C1 segment of cervical spinal cord (tissue), 14 donors: ENCODE measurements at places on chromosomes 16 and 17.

DNA sequence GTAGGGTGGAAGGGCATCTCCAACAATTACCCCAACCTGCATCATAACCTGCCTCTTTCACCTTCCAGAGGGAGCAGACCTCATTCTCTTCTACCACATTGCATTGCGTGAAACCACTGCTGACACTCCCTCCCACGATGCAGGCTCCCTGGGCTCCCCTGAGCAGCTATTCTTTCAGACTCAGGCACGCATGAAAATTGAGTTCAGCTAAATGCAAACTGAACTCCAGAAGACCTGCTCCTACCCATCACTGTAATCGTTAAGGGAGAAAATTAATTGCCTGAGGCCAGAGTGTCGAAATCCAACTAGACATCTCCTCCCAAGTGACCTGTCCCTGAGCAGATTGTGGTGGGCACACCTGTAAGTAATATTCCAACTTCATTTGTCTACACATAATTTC lies 186.0 kb downstream of the GRIN2A start:
- DNase-seq = no peak

DNA sequence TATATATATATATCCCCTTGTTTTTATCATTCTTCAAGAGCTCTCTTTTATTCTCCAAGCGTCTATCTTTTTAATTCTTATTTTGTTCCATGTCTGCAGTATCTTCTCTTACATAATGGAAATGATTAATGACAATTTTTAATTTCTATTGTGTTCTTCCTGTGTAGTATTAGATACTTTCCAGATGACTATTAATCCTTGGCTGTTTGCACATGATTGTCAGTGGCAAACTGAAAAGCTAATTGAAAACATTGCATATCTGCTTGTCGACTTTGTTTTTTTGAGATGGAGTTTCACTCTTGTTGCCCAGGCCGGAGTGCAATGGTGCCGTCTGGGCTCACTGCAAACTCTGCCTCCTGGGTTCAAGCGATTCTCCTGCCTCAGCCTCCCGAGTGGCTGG lies 124.7 kb downstream of the BCAS3 start:
- no peak for DNase-seq

- DNase-seq = no peak
Observed at GRCh38 chr16:48232493-48233040, 11.5 kb upstream of the LONP2 start.

DNA sequence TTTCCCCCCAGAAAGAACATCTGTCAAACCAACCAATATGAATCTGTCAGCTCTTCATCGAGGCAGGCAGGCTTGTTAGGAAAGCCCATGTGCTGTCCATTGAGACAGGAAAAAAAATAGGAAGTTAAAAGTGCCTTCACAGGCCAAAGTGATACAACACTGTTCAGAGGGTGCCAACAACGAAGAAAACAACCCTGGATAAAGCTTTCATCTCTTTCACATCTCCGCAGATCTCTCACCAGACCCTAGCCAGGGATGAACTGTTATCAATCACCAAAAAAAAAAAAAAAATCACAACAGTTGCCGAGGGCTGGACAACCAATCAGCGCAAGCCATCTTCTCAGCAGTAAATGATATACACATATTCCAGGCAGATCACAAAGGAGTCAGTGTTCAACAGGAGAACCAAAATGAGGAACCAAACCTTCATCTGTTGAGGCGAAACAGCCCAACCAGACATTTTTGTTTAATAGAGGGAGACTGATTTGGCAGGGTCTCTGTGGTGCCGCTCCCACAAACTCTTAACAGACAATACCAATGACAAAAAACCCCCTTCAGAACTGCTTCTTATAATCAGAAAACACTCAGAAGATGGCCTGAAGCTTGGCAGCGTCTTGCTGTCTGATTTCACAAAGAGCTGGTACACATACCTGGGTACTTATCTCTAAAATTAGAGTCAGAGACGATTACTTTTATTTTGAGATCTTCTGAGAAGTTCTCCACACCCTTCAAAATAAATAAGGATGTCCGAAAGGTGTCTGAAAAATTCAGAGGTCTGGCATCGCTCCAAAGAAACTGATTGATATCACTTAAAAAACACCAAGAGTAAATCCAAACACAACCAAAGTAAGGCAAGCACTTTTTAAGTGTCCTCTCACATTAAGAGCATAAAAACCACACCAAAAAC lies 1.8 kb downstream of the MAP3K14 start:
- no peak for DNase-seq

- no peak for DNase-seq
Observed at GRCh38 chr16:8773537-8773936, 23.9 kb downstream of the TMEM186 start.

- DNase-seq = no peak
Observed at GRCh38 chr17:7367918-7368598, 12.8 kb upstream of the TNK1 start.

DNA sequence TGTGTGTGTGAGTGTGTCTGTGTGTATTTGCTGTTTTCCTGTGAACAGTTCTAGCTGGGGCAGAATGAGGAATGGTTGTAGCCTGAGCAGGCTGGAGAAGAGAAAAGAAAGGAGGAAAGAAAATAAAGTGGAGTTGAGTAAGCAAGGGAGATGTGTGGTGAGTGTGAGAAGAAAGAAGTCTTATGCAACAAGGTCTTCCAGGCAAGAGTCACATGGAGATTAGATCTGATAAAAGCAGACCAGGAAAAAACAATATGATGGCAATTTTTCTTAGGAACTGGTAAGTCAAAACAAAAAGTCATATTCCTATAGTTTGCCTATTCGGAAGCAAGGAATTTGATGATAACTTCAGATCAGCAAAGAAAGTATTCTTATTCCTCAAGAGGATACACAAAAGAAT lies 125.0 kb downstream of the HS3ST3A1 start:
- no peak for DNase-seq

GRCh38 chr17:28554565-28554964 lies 2.1 kb upstream of the UNC119 start:
- no peak for DNase-seq

GRCh38 chr17:64732336-64733006 lies 70.4 kb upstream of the SMURF2 start:
- DNase-seq = no peak

DNA sequence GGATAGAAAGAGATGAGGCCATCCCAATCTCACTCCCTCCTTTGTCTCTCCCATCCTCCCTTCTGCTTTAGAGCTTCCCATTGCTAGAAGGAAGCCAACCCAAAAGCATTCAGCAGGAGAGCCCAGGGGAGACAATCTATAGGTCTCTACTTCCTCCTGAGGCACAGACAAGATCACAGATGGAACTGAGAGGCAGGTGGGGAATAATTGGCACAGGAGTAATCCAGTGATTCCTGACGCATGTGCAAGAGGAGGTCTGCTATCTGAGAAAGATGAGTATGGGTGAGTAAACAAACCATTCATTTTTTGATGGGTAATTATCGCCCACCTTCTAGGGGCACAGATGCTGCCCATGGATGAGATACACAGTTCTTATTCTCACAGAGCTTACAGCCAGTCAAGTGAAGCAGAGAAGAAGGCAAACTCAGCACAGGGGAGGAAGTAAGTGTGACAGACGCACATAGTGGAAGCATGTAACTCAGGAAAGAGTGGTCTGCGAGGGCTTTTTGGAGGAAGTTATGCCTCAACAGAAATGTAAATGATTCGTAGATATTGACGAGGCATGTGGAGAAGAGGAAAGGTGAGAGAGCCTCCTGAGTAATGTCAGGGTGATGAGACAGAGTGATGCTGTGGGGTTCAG lies 88.9 kb upstream of the HLF start:
- DNase-seq = no peak

- DNase-seq = no peak
Observed at GRCh38 chr17:29205047-29205446, 24.8 kb upstream of the MYO18A start.

DNA sequence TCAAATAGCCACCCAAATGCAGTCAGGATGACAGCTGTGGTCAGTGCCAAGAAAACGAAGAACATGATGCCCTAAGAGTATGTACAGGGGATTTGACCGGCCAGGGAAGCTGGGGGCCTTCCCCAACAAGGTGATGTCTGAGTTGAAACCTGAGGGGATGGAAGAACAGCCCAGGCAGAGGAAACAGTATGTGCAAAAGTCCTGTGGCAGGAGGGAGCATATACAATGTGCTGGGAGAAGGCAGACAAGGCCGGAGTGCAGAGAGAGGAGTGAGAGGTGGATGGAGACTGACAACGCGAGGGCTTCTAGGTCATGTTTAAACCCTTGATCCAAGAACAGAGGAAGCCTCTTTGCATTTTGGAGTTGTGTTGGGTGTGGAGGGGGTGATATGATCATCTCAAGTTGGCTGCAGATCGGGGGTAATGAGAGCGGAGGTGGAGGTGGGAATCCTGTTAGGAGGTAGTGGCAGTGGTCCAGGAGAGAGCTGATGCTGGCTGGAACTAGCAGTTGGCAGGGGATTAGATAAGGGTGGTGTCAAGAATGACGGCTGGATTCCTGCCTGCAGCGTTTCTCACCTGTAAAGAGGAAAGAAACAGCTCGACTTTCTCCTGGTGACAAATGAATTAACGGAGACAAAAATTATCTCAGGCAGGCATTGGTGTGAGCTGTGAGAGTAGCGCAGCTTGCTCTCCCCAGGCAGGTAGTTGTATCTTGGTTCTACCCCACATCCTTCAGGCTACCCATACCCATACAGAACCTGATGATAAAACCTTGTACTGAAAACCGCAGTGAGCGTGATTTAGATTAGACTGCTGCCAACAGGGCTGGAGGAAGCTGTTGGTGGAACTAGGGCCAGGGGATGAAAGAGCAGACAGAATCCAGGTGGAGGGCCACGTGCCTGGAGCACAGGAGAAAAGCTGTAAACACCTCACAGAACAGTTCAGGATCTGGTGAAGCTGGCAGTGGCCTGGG lies 37.2 kb upstream of the NGFR start:
- no peak for DNase-seq

DNA sequence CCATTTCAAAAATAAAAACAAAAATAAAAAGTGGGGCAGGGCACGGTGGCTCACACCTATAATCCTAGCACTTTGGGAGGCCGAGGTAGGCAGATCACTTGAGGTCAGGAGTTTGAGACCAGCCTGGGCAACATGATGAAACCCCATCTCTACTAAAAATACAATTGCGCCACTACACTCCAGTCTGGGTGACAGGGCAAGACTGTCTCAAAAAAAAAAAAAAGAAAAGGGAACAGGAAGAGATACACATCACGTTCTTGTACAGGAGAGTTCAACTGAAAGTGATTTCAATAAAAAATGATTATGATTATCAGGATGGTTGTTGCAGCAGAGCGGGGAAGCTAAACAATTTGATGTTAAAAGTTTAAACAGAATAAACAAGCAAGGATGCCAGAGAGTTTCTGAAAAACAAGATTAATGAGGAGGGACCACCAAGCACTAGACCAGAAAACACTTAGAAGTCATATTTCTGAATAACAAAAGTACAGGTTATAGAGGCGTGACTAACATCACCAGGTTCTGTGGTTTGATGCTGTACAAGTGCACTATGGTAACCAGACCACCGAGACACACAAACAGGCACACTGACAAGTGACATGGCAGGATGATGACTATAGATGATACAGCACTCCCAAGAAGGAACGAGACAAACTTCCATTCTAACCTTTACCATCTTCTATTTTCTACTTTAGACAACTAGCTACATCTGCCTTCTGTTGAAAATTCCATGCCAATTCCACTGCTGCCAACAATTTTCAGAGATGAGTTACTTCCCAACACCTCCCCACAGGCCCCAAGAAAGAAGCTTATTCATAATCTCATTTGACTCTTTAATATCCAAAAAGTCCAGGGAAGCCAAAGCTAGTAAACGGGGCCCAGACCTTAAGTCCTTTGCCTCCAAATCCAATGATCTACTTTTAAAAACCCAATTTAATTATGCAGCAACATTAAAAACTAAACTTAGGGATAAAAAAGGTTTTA lies 11.8 kb downstream of the DNAJA2 start:
- no peak for DNase-seq

DNA sequence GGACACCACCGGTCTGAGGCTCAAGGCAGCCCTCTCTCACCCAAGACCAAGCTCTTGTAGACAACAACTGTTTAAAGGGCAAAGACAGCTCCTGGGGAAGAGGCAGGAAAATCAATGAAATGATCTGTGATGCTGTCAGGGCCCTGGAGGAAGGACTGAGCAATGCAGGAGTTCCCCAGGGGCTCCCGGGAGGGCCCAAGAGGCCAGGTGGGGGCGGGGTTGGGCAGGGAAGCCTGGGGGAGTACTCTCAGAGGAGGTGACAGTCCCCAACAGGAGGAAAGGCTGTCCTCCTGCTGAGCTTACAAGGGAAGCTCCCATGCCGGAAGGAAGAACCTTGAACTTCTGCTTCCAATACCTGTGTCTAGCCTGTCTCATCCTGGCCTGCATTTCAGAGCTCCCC lies 8.3 kb upstream of the NOS2 start:
- DNase-seq = no peak

- no peak for DNase-seq
Observed at GRCh38 chr16:78290872-78291591, 191.6 kb downstream of the WWOX start.

DNA sequence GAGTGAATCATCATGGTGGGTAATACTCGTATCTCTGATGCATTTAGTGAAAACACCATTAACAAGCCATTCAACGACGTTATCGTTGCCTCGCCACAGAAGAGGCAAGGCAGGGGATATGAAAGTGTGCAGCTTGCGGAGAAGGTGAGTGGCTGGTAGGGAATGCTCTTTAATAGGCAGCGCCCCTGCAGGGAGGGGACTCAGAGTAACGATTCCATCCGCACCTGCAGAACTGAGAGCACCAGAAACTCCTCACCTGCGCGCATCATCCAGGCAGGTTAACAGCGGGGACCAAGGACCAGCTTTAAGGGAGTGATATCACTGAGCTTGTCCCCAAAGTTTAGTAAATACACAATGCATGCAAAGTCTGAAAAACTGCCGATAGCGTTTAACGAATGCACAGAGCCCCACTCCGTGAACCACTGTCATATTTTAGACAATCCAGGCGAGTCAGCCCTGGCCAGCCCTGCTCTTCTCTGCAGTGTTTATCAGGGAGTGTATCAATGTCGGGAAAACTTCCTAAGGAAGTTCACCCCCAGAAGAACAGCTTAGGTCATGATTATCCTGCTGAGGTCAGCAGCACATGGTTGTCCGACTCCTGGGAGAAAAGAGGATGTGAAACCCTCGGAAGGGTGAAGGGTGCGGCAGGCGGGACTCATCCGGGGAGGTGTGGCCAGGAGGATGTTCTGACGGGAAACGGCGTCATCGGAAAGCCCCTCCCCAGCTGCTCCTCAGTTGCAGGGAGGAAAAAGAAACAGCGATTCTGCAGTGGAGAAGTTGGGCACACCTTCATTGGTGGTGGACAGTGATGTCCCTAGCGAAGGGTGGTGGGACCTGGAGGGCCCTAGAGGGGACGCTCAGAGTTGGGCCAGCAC lies 68.5 kb upstream of the DNAH17 start:
- DNase-seq = peak; percentile 67

GRCh38 chr17:49573510-49574322 lies 2.0 kb upstream of the NXPH3 start:
- no peak for DNase-seq

- no peak for DNase-seq
Observed at GRCh38 chr17:18968945-18969887, 17.3 kb downstream of the SLC5A10 start.

GRCh38 chr16:983044-984030 lies 1.8 kb downstream of the SOX8 start:
- DNase-seq = no peak

GRCh38 chr17:52297230-52298010 lies 138.9 kb upstream of the CA10 start:
- no peak for DNase-seq

- no peak for DNase-seq
Observed at GRCh38 chr17:27413315-27413714, 42.9 kb upstream of the KSR1 start.
